Smooth muscle cell of the coronary artery (primary cell): ENCODE measurements at places on chromosomes 16 and 17. TPM values are rescaled to one million over a fixed set of nuclear protein-coding genes. Genes with fewer than 3 reads are reported as not detected.

Gene GPR179
- total RNA-seq, result not detected in 2 replicates

Gene MEIOC
- 0.08 TPM in 1 of 2 replicates, not detected in the other for total RNA-seq

Gene SLC6A4
- total RNA-seq, result 0.90 TPM in 1 of 2 replicates, not detected in the other

Gene HEATR9
- not detected in 2 replicates for total RNA-seq

Gene RNF40
- total RNA-seq, result 47.7 and 54.2 TPM in 2 replicates

Gene DNAI2
- not detected in 2 replicates for total RNA-seq

Gene HLF
- total RNA-seq, result under 0.01 and 0.23 TPM in 2 replicates

Gene ITPRIPL2
- 27.0 and 27.1 TPM in 2 replicates for total RNA-seq

Gene P2RX5
- 0.38 TPM in 1 of 2 replicates, not detected in the other for total RNA-seq

Gene CCL2
- 17.9 and 393 TPM in 2 replicates for total RNA-seq

Gene CDRT4
- total RNA-seq, result 0.59 and 1.5 TPM in 2 replicates

Gene CPHXL2
- not detected in 2 replicates for total RNA-seq

Gene BMERB1
- total RNA-seq, result 20.1 and 64.9 TPM in 2 replicates

Gene CIBAR2
- 0.15 TPM in 1 of 2 replicates, not detected in the other for total RNA-seq

Gene USP43
- total RNA-seq, result under 0.01 TPM in 1 of 2 replicates, not detected in the other

Gene ITGB4
- total RNA-seq, result 0.23 TPM in 2 replicates

Gene DPEP1
- total RNA-seq, result under 0.01 and 0.15 TPM in 2 replicates

Gene ZACN
- not detected in 2 replicates for total RNA-seq

Gene KSR1
- 13.5 and 32.8 TPM in 2 replicates for total RNA-seq
